ENCODE measurements at places on chromosomes 3 and 15.

DNA sequence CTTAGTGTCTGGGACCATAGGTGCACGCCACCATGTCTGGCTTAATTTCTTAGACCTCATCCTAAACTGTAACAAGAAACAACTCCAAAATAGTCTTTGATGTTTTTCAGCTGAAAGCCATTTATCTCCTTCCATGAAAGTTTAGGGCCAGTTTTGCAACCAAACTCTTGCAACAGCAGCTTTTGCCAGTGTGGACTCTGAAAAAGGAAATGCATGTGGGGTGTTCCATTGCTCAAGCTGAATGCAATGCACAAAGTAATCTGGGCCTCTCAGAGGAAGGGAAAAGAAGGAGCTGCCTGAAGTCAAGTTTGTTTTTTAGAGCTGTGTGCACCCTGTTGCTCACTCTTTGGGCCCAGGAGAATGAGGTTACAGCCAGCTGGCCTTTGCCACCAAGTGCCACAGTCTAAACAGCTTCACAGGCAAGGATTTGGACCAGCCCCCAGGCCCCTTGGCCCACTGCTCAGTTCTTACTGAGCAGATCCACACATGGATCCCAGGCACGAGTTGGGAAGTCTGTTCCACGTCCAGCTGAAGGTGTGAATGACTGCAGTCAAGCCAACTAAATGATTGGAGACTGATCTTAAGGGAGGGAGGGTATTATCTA, 212.3 kb upstream of the LRRFIP2 start:
- no peak for DNase-seq

DNA sequence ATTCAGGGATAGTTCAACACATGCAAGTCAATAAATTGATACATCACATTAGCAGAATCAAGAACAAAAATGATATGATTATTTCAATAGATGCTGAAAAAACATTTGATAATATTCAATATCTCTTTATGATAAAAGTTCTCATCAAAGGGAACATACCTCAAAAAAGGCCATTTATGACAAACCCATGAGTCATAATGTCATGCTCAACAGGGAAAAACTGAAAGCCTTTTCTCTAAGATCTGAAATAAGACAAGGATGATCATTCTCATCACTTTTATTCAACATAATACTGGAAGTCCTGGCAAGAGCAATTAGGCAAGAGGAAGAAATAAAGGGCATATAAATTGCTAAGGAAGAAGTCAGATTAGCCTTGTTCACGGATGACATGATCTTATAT, 54.1 kb upstream of the TMEM158 start:
- DNase-seq: no peak

- no peak for DNase-seq
These were observed 189.5 kb downstream of the NSUN3 start for GRCh38 chr3:94252316-94252715.

GRCh38 chr3:50324351-50325112, 2.0 kb upstream of the HYAL2 start:
- peak; percentile 64 for DNase-seq

- no peak for DNase-seq
These were observed 26.3 kb downstream of the MRAS start for GRCh38 chr3:138374573-138375134.

All from fibroblast of skin of right biceps (primary cell).